Stimulated activated CD4-positive, alpha-beta T cell treated with anti-CD3 and anti-CD28 coated beads, Interleukin-1b, Interleukin-23, amount 100 ng/mL, for 1 hour (primary cell): ENCODE measurements at places on chromosomes 16 and 17.

DNA sequence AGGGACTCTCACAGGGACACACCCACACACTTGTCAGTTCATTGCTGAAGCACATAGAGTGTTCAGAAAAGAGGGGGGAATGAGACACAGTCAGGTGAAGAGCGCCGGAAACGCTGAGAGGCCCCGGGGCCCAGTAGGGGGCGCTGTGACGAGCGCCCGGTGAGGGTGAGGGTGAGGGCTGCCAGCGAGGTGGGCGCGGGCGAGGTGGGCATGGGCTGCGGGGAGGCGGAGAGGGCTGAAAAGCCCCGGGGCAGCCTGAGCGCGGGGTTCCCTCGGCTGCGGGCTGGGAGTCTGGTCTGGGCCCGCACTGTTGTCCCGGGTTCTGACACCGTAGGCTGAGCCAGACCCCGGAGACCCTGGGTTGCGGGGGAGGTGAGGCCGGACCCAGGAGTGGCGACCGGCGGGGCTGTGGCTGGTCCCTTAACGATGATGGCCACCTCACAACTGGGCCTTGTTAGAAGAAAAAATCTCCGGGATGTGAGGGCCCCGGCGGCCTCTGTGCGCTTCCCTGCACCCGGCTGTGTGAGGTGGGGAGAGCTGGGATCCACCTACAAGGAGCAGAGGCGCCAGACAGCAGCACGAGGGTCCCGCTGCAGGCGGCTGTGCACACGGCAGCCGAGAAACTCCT is 91.4 kb downstream of the C16orf78 start:
- DNase-seq: no peak

GRCh38 chr16:67542464-67542863 is 13.8 kb downstream of the RIPOR1 start:
- no peak for DNase-seq

GRCh38 chr17:72656130-72656763 is 436.2 kb downstream of the SLC39A11 start:
- DNase-seq: no peak

DNA sequence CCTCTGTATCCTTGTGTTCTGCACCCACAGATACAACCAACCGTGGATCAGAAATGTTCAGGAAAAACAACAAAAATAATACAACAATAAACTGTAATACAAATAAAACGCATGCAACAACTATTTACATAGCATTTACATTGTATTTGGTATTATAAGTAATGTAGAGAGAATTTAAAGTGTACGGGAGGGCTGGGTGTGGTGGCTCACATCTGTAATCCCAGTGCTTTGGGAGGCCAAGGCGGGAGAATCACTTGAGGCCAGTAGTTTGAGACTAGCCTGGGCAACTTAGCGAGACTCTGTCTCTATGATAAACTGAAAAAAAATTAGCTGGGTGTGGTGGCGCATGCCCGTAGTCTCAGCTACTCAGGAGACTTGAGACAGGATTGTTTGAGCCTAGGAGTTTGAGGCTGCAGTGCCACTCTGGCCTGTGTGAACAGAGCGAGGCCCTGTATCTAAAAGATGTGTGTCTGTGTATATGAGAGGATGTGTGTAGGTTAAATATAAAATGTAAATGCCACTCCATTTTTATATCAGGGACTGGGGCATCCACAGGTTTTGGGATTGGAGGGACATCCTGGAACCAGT is 13.3 kb downstream of the SEC14L1 start:
- DNase-seq: no peak

DNA sequence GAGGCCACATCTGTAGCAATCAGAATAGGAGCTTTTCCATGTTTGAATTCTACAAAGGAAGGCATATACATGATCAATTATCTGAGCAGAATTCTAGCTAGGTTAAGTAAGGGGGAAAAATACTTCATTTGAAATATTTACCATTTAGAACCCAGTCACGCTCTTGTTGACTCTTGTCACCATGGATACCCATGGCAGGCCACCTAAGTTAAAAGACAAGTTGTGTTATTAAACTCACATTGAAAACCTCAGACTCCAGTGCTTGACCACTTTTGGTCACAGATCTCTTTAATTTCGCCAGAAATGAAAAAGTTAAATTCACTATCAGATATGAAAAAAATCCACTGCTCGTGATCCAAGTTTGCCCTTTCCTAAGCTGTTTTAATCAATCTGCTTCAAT is 4.1 kb downstream of the DDX5 start:
- no peak for DNase-seq

GRCh38 chr17:10069301-10069700 is 129.1 kb downstream of the GAS7 start:
- DNase-seq: no peak

DNA sequence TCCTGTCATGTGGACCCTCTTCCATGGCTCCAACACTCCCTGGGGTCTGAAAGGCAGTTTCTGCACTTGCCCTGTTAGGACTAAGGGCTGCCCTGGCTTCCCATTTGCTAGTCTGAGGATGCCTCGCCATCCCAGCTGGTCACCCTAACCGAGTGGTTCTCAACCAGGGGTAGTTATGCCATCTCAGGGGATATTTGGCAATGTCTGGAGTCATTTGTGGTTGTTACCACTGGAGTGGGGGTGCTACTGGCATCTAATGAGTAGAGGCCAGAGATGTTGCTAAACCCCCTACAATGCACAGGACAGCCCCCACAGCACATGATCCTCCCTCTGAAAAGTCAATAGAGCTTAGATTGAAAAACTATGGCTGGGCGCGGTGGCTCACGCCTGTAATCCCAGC is 26.9 kb upstream of the CDH1 start:
- no peak for DNase-seq

DNA sequence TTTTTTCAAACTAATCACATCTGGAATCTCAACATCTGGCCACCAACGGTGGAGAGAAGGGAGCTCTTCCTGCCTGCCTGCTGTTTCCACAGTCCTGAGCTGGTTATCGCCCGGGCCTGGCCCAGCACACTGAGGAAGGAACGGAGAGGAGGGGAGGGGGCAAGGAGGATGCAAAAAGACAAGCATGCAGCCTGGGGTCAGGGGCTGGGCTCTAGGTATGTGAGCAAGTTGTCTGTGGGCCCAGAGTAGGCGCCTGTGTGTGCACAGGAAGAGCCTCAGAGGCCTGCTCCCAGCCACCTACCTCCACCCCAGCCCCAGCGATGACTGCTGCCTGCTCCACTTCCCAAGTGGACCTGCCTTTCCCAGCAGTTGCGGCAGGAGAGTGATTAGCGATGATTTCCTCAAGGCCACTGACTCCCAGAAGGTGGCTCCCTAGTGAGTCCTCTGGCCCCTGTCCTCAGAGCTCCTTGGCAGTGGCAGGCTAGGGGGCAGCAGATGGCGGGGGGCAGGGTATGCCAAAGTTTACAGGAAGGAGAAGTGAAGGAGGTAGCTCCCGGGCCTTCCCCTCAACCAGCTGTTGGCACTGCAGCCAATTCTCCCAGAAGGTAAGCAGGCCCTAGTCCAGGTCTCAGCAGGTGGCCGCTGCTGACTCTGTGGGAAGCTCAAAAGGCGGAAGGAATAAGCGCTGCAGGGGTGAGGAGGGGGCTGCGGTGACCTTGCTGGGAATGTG is 27.0 kb upstream of the RASD1 start:
- DNase-seq: no peak

DNA sequence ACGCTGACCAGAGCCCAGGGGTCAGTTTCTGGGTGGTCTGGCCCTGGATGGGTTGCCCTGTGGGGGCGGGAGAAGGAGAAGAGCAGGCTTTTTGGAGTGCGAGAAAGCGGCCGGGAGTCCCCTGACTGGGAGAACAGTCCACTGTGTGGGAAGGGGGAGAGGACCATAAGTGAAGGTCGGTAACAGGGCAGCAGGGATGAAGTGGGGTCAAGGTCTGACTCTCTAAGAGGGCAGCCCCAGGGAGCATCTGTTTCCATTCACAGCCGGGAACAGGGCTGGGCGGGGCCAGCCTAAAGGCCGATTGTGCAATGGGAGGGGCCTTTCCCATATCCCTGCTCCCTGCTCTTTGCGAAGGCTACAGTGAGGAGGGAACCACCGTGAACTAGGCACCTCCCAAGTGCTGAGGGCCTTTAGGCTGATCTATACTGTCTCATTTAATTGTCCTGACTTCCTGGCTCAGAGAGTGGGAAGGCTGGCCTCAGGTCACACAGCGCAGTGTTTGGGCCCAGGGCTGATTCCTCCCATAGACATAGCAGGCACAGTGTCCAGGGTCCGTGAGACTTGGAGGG is 10.4 kb upstream of the WFDC1 start:
- DNase-seq: no peak
